Left lobe of liver (tissue), 2 donors: ENCODE measurements at places on chromosomes 7 and 10.

DNA sequence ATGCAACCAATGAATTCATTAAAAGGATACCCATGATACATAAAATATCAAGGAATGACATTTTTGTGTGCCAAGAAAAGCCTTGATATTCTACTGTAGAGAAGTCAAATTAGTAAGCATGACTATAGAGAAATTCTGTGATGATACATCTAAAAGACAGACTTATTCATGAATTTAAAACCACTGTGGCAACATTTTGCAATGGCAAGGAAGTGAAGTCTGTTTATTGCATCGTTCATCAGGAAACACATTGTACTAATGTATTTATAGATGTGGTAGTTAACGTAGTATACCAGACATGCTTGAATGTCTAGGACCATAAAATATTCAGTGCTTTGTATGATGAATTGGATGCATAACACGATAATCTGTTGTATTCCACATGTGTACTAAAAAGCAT, 9.3 kb upstream of the CLEC5A start:
- no peak for DNase-seq

- DNase-seq = no peak
Measured at GRCh38 chr10:7157091-7157490, 253.7 kb downstream of the SFMBT2 start.

DNA sequence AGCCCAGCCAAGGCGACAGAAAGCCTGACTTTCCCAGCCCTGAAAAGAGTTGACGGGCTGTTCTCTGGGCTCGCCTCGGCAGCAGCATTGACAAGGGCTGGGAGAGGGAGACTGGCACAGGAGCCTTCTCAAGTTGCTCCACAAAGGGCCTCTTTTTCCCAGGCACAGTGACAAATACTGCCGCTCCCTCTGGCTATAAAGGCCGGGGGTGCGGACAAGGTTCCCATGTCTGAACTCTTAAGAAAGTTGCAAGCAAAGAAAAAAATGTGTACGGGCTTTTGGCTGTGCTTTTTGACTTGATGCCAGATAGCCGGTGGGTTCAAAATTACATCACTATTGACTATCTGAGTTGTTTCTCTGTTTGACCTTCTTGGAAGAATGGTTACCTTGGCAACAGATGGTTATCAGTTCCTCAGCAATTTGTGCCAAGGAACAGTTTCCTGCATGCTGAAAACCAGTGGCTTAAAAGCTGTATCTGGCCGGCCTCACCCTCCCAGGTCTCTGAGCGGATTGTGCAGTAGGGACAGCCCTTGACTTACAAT, 115.9 kb upstream of the EEPD1 start:
- DNase-seq = no peak

- DNase-seq = no peak
Measured at GRCh38 chr10:51659344-51659743, 40.1 kb downstream of the CSTF2T start.

DNA sequence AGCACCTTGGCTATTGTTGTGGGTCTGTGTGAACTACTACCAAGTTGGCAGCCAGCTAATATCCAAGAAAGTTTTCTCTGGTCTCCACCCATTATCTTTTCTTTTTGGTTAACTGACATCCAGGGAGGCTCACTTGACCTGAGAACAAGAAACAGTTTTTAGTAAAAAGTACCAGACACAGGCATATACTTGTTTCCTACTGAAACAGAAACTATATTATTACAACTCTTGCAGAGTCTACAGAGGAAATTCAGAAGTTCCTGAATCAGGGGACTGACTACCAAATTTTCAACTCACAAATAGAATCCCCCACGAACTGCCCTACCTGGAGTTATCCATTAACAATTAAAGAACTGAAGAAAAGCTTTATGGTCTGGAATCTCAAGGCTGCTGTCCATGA, 168.9 kb downstream of the KCND2 start:
- no peak for DNase-seq
